GM12891 (cell line): ENCODE measurements at places on chromosomes 7 and 10.

DNA sequence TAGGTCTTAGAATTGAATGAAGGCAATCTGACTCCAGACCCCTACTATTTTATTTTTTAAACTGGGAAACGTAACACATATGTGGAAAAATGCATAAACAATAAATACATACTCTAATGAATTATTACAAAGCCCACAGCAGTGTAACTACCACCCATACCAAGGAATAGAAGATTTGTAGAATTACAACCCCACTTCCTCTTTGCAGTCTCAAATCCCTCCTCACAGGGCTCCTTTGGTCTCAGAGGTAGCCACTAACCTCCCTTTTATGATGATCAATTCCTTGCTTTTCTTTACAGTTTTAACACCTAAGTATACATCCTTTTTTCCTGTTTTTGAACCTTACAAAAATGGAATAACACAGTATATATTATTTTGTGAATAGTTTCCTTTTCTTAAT lies 6.7 kb upstream of the CCDC126 start:
- no peak for DNase-seq

DNA sequence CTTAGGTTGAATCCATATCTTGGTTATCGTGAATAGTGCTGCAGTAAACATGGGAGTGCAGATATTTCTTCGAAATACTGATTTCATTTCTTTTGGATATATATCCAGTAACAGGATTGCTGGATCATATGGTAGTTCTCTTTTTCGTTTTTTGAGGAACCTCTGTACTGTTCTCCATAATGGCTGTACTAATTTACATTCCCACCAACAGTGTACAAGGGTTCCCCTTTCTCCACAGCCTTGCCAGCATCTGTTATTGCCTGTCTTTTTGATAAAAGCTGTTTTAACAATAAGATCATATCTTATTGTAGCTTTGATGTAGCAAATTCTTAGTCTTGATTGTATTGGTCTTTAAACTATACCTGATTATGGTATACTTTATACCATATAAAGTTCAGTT lies 45.3 kb downstream of the ZNRF2 start:
- no peak for DNase-seq

DNA sequence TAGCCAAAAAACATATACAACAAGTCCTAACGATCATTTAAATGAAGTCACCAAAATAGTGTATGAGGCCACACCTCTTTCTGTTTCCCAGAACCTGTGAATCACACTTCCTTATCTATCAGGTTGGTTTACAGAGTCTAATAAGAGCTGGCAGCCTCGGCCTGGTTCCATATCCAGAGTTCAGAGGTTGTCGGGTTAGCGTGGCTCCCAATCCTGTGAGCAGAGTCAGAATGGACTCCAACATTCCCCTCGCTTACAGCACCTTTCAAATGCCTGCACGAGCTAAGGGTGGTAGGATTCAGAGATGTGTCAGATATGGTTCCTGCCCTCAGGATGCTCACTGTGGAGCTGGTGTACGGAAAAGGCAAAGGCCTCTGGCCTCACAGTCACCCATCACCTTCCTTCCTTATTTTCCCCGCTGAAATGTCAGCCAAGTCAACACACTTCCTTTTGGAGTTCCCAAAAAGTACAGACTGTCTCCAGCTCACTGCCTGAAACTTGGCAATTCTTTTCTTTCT lies 6.0 kb downstream of the IL15RA start:
- no peak for DNase-seq

DNA sequence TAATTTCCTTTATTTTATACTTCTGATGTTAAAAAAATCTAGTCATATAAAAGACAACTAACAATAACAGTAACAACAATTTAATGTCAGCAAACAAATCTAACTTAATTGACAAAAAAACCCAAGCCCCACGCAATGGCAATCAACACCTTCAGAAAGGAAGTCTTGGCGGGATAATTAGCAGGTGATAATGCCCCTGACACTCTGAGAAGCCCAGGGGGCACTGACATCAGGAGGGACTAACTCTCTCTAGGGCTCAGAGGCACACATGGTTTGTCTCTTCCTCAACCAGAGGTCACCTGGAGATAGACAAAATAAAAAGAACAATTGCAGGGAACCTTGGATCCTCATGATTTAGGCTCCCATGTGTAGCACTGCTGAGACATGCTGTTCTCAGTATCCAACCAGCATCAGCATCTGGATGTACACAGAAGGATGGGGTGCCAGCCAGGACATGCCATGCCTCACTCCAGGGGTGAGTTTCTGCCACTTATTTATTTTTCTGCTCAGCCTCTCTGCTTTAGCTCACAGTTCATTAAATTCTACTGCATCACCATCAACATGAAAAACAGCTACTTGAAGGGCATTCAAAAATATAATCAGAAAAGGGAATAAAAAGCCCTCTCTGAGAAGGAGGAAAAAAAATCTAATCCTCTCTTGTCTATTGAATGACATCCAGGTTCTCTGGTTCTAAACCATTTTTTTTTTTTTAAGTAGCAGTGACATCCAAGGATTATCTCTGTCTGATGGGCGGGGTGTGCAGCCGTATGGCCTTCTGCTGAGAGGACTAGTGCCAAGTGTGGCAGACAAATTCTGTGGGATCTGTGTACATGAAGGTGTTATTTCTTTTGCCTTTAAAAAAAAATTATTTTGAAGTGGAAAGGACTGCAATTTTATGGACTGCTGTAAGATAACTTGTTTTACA lies 96.3 kb downstream of the ATXN7L1 start:
- DNase-seq = no peak

DNA sequence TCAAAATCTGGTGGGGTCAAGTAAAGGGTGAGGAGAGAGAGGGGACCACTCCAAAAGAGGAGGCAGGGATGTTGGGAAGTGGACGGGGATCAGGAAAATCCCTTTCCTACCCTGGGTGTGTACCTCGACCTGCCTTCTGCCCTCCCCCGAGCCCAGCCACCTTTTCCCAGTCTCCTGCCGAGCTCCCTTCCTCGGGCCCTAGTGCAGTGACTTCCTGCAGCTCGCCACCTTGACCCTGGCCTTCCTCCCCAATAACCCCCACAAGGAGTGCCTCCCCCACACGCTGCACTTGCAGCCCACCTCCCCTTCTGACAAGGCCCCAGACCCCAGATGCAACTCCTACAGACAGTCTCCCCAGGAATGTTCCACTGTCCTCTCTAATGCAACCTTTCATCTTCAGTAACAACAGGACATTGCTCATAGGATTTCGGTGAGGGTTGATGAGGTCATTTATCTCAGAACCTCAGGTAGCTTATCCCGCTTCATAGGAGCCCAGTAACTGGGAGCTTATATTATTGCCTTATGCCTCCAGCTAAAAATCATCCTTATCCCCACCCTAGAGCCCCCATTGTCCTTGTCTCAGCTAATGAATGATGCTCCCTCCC lies 90.1 kb downstream of the MKI67 start:
- no peak for DNase-seq

DNA sequence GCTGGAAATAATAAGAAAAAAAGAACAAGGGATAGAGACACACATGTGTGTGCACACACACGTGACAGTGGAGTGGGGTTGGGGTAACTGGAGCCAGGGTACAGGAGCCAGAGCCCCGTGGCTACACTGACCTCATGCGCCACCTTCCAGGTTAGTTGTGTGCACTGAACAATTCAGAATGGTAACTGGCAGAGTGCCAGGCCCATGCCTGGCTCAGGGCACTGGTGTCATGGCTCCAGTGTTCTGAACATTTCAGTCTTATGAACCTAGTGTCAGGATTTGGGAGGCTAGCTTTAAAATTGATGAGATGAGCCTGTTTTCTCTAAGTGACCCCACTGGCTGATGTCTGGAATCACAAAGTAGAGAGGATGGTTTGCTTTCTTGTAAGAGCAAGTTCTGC lies 269.6 kb downstream of the SORCS3 start:
- DNase-seq = no peak
